ENCODE measurements at places on chromosomes 4 and X.

- no peak for DNase-seq
Measured at GRCh38 chrX:19875050-19875431, 12.4 kb downstream of the SH3KBP1 start.

GRCh38 chrX:24526616-24527015 lies 61.5 kb downstream of the PDK3 start:
- no peak for DNase-seq

GRCh38 chrX:148501386-148502066 lies 1.1 kb downstream of the AFF2 start:
- peak; percentile 78 for DNase-seq

DNA sequence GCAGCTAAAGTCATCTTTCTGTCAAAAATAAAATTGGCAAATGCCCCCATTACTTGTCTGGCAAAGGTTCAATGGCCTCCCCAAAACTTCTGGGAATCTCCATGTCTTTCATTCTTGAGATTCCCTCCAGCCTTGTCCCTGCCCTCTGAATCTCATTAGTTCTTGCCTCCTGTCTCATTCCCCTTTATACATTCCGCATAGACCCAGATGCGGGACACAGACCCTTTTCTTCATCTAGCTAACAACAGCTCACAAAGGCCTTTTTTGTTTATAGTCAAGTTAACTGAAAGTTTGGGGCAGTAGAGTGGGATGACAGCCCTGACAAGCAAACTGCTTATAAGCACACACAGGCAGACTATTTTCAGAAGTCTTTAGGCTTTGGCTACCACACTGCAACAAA lies 306.1 kb upstream of the FAM241A start:
- DNase-seq, result no peak

- DNase-seq, result no peak
Measured at GRCh38 chr4:78254893-78255292, 197.8 kb downstream of the FRAS1 start.

- no peak for DNase-seq
Measured at GRCh38 chrX:143336261-143336660, 181.0 kb downstream of the SPANXN3 start.
